ENCODE measurements at places on chromosomes 2 and 18. TPM values are rescaled to one million over a fixed set of nuclear protein-coding genes. Genes with fewer than 3 reads are reported as not detected.

DNA sequence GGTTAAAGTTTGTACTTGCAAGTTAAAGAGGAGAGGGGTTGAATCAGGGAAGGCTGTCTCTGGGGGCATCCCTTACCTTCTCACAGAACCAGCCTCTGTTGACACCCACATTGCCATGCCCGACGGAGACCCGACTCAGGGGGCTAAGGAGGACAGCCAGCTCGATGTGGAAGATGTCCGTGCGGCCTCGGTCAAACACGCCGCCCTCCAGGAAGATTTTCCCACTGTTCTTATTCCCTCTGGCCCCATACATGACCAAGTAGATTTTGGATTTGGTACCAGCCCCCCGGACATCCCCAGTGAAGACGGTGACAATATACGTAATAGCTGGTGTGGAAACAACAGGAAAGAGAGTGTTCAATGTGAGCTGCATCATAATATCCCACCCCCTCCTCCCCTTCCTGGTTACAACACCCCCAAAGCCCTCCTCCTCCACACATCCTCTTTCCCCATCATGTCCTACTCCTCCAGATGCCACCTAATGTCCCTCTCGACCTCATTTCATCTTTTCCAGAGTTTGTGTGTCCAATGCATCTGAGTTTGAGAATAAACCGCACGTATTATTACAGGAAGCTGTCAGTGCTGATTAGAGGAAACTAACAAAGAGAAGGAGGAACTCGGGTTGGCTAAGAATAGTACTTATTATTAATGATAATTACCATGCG is 55.7 kb downstream of the LOXHD1 start:
- no peak for DNase-seq

DNA sequence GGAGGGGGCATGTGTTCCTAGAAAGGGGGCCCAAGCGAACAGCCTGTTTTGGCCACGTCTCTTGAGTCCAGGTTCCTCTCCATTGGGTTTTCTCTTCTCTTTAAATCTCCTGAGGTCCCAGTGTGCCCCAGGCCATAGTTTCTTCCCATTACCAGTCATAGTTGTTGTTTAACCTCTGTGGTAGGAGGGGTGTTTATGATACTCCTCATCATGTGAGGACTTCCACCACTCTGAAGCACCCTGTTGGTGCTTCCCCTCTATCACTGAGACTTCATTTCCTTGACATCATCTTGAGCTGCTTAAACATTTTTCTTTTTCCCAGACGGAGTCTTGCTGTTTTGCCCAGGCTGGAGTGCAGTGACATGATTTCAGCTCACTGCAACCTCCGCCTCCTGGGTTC is 45.9 kb downstream of the WIPF1 start:
- no peak for DNase-seq

DNA sequence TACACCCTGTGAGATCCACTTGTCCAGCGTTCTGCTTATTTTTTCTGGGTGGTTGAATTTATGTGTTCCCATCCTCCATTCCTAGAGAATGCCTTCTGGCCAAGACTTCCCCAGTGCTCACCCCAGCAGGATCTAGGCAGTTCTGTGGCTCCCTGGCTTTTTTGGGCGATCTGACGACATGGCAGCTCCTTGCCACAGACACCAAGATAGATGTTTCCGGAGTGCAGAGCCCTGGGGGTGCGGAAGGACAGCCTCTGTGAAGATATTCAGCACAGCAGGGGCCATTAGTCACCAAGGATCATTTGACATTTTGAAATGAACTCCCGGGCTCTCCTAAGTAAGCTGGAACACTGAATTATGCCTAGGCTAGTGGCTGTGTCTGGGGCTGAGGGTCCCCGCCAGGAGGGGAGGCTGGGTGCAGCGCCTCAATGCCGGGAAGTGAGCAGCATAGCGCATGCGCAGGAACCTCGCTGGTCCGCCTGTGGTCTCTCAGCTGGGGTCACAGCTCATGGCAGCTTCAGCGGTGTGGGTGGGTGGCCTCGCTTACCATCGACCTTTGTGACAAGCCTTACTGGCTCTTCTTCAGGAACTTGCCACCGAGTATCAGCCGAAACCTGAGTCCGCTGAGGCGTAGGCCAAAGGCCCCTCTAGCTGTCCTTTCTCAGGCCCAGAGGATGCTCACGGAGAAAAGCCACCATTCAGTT is 60.3 kb downstream of the MEX3C start:
- DNase-seq: no peak

GRCh38 chr18:2409906-2410305 is 161.4 kb downstream of the METTL4 start:
- DNase-seq: no peak

DNA sequence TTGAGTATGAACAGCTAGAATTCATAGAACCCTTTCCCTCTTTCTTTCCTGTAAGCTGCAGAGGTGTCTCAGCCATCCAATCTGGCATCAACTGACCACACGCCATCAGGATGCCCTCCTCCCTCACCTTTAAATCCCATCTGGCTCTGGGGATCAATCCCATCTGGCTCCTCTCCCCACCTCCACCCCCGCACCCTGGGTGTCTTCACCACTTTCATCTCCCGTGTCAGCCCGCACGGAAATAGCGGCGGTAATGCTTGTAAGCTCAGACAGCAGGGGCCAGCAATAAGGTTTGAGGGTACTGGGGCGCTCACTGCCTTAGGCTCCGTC is 508 bp upstream of the TUBA4B start:
- no peak for DNase-seq

GRCh38 chr2:101188683-101189405 is 37.7 kb upstream of the TBC1D8 start:
- DNase-seq: no peak

DNA sequence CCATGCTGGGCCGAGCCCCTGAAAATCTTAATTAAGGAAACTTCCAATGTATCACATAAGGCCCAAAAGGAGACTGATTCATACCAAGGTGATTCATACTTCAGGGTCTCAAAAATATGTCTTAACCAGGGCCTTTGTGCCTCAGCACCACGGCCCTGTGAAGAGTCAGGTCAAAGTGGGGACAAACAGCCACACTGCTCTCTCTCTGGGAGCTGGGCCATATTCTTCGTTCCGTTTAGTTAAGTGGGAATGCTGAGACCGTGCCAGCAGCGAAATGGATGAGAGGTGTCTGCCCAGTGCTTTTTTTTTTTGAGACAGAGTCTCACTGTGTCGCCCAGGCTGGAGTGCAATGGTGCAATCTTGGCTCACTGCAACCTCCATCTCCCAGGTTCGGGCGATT is 9.3 kb upstream of the PTMA start:
- no peak for DNase-seq

DNA sequence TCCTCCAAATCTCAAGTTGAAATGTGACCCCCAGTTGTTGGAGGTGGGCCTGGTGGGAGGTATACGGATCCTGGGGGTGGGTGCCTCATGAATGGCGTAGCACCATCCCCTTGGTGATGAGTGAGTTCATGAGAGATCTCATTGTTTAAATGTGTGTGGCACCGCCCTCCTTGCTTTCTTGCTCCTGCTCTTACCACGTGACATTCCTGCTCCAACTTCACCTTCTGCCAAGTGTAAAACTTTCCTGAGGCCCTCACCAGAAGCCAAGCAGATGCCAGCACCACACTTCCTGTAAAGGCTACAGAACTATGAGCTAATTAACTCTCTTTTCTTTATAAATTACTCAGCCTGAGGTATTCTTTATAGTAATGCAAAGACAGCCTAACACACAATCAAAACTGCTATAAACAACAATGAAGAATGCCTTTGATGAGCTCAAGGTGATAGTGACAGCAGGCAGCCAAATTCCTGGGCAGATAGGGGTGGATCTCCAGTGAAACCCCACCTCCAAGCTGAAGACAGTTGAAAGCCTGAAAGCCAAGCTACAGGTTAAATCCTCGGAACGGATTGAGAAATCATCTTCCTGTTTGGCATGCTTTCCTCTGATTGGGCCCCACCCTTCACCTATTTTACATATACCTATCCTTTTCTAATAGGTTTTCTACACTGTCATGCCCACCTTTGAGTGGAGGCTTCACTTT is 26.9 kb downstream of the MCEE start:
- DNase-seq: no peak

DNA sequence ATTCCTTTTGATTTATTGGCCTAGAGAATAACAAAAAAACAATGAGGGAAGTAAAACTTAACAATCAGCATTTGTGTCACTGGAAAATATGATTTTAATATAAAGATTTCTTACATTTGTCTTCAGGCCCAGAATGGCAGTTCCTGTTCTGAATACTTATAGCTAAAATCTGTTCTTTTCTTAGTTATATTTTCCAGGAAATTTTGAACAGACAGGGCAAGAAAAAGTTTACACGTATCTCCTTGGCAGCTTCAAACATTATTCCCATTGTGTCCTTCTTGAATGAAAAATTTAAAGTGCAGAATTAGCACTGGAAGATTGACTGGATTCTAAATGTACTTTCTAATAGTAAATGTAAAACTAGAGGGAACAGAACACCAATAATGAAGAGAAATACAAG is 1454.0 kb upstream of the PIK3C3 start:
- DNase-seq: no peak

DNA sequence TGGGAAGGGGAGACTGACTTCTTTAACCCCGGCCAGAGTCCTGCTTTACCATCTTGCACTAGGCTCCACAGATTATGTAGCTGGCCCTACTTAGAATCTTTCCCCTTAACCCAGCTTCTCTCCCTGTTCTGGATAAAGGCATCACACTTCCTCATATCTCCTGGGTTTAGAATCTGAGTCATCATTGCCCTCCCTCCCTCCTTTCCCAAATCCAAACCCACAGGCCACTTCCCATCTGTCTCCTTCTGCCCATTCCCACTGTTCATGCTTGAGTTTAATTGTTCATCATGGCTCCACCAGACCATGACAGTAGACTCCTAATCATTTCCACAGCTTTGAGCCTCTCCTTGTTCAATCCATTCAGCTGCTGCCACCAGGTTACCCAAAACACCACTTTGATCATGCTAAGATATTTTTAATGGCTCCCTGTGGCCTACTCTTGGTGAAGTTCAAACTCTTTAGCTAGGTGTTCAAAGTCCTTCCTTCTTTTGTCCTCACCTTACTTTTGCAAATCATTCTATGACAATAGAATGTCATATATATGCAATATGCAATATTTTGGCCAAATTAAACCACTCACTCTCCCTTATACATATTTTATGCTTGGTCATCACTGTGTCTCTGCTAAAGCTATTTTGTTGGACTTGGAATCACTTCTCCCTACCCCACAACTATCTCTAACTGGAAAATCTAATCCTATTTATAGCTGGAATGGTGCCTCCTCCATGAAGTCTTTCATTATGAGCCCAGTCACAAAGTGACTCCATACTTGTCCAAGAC is 5.5 kb downstream of the PDE11A start:
- DNase-seq: no peak

- peak; percentile 43 for DNase-seq
Observed at GRCh38 chr18:22813648-22814328, 119.3 kb upstream of the RBBP8 start.

DNA sequence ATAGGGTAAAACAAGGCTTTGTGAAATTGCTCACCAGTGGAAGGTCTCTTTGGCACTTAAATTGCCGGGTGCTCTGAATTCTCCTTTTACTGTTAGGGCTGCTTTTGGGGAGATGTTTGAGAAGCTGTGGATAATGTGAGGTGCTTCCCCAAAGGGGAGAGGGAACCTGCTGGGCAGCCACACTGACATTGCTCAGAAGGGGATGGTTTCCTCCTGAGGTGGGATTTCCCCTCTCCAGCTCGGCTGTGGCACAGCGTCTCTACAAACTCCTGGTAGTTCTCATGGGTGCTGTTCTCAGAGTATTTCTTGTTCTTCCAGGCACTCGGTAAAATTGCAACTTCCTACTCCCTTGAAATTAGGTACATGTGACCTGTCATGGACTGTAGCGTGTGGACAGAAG is 124.2 kb downstream of the LPIN1 start:
- no peak for DNase-seq

CDH7 gene
- total RNA-seq: 1.0 TPM

ACMSD gene
- total RNA-seq: not detected

FAM136A gene
- total RNA-seq: 31.1 TPM

Data from prostate gland (tissue), 2 donors.